ENCODE measurements at places on chromosomes 1 and 21.

DNA sequence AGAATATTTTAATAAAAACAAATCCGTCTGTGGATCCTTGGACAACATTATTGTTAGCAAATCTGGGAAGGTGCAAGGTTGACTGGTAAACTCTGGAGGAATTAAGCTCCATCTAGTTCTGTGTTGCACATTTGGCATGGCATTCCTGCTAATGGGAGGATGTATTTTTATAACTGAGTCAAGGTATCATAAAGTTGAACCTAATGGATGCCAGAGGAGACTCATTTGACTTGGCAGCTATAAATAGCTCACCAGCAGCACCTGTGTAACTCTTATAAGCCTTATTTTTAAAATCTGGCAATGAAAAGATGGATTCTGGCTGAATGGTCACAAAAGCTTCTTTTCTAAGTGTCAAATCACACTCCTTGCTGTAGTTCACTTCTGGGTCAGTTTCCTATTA lies 118.5 kb upstream of the ADAMTS5 start:
- DNase-seq, result no peak

DNA sequence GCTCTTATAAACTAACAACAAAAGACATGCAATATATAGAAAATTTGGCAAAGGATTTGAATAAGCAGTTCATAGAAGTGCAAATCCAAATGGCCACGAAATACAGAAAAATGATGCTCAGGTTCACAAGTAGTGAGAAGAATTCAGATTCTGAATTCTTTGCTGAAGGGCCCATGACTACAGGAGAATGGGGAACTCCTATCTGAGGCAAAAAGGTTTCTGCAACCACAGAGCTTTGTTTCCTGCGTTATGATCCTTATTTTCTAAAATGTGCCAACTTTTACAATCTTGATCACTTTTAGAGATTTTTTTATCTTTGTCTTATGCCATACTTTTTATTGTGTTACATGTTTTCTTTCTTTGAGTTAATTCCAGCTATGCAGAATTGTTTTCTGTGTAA lies 91.3 kb downstream of the ITSN1 start:
- no peak for DNase-seq

DNA sequence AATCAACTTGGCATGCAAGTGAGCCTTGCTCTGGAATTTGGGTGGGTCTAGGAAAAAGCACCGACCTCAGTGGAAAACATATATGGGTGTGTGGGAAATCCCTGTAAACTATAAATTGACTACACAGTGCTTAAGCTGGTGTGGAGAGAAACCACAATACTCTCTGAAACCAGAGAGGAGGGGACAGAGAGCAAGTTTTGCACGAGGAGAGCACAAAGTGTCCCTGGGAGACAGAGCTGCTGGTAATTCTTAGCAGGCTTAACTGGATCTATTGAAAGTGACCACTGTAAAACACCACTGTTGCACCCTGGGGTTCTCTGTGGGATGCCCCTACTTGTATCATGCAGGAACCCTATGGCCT lies 12.8 kb downstream of the KCNJ15 start:
- no peak for DNase-seq

DNA sequence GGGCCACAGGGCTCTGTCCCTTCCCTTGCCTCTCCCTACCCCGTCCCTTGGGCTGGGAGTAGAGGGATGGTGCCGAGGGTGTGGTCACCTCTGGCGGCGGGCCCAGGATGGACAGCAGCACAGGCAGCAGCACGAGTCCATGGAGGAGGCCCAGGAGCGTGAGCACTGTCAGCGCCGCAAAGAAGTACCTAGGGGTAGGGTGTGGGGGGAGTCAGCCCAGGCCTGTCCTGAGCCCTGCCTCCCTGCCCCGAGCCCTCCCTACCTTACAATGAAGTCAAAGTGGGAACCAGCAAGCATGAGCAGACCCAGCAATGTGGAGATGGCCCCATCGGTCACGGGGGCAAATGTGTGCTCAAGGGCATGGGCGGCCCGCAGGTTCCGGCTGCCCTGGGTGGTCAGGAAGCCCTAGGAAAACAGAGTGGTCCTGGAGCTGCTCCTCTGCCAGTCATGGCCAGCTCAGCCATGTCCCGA lies 14.7 kb downstream of the BTBD19 start:
- no peak for DNase-seq

- no peak for DNase-seq
These were observed 35.4 kb downstream of the KIAA0040 start for GRCh38 chr1:175157200-175157599.

GRCh38 chr1:241950390-241950789 lies 7.2 kb upstream of the BECN2 start:
- no peak for DNase-seq

- DNase-seq, result no peak
These were observed 41.5 kb downstream of the KRTAP19-8 start for GRCh38 chr21:30996728-30997127.

DNA sequence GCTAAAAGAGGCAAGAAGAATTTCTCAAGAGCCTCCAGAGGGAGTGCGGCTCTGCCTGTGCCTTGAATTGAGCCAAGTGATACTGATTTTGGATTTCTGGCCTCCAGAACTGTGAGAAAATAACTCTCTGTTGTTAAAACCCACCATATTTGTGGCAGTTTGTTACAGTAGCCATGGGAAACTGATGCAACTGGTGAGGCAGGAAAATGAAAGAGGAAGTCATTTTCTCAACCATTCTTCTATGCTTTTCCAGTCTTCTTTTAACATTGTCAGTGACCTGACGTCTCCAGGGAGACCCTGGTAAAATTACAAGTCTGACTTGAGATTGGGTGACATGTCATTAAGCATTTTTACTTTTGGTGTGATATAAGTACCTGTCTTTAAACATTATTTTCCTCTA lies 5.8 kb downstream of the OR6P1 start:
- no peak for DNase-seq

GRCh38 chr1:229971141-229971540 lies 95.9 kb upstream of the GALNT2 start:
- DNase-seq, result no peak

DNA sequence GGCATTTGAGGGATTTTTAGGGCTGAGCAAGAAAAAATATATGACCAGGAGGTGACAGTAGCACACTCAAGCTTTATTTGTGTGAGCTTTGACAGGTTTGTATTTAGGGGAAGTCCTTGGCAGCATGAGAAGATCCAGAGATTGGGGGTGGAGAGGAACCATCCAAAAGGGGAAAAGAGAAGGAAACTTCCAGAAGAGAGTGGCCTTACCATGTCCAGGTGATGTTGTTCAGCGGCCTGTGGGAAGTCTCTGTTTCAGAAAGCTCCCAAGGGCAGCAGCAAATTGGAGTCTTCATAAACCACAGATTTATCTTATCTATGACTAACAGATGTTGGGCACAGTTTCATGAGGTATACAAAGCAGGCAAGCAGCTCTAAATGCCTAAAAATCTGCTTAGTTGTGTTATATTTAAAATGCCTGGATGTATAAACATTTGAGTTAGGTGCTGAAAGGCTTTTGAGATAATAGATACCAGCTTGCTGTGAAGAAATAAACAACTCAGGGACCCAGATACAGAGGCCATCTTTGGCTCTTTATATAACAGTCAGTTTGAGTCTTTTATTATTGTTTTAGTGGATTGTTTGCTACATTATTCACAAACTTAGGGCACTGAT lies 21.2 kb upstream of the ADAR start:
- DNase-seq, result no peak

GRCh38 chr1:184433956-184434502 lies 47.2 kb downstream of the C1orf21 start:
- DNase-seq, result no peak

DNA sequence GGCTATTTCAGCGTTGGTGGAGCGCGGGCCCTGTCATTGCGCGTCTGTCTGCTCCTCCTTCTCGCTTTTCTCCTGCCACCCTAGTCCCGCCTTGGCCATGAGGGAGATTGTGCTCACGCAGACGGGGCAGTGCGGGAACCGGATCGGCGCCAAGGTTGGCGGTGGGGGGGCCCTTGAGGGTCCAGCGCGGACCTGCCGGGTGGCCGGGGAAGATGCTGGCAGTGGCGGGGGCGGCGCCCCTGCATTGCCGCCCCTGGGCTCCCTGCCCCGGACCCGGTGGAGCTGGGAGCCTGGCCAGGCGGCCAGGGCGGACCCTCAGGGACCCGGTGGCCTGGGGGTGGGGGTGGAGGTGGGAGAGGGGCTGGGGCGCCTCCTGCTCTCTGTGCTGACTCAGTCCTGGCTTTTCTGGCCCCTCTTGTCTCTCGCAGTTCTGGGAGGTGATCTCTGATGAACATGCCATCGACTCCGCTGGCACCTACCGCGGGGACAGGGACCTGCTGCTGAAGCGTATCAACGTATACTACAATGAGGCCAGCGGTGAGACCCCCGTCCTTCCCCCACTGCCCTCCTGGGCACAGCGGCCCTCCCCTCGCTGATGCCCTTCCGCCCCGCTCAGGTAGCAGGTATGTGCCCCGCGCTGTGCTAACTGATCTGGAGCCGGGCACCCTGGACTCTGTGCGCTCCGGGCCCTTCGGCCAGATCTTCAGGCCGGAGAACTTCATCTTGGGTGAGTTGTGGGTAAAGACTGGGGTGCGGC lies 58.3 kb upstream of the MAP1LC3C start:
- no peak for DNase-seq

GRCh38 chr1:207402744-207403143 lies 51.4 kb upstream of the CR2 start:
- DNase-seq, result no peak

GRCh38 chr1:241828463-241829021 lies 19.5 kb upstream of the EXO1 start:
- DNase-seq, result no peak

DNA sequence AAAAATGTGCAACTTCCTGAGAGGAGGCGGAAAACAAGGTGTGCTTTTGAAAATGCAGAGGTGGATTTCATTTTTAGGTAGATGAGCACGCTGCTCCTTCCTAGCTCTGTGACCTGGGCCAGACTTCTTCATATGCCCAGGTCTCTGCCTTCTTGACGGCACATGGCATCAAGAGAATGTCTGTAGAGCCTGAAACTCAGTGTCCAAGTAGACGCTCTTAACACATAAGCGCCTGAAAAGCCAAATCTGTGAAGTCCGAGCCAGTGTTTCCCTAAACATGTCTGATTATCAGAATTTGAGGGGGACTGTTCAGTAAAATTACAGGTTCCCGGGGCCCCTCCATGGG lies 25.7 kb downstream of the FHAD1 start:
- DNase-seq, result no peak

- DNase-seq, result no peak
These were observed 68.7 kb downstream of the MAN1C1 start for GRCh38 chr1:25685211-25685750.

- no peak for DNase-seq
These were observed 28.1 kb downstream of the TTC39A start for GRCh38 chr1:51302270-51302669.

- DNase-seq, result no peak
These were observed 43.2 kb downstream of the LRRC71 start for GRCh38 chr1:156963621-156964020.

- no peak for DNase-seq
These were observed 36.2 kb upstream of the HFM1 start for GRCh38 chr1:91440847-91441246.

- peak; percentile 94 for DNase-seq
These were observed 2.8 kb upstream of the ZC3H12A start for GRCh38 chr1:37471345-37472231.

GRCh38 chr21:34615487-34615814 lies 538 bp upstream of the RCAN1 start:
- no peak for DNase-seq

- peak; percentile 60 for DNase-seq
These were observed 30.7 kb upstream of the KIAA1614 start for GRCh38 chr1:180881806-180882509.

GRCh38 chr1:8217011-8217711 lies 100.8 kb upstream of the SLC45A1 start:
- DNase-seq, result no peak

- no peak for DNase-seq
These were observed 40.9 kb downstream of the KCNK1 start for GRCh38 chr1:233654658-233655280.

GRCh38 chr1:187396226-187396625 lies 567.5 kb downstream of the PLA2G4A start:
- DNase-seq, result peak; percentile 12

DNA sequence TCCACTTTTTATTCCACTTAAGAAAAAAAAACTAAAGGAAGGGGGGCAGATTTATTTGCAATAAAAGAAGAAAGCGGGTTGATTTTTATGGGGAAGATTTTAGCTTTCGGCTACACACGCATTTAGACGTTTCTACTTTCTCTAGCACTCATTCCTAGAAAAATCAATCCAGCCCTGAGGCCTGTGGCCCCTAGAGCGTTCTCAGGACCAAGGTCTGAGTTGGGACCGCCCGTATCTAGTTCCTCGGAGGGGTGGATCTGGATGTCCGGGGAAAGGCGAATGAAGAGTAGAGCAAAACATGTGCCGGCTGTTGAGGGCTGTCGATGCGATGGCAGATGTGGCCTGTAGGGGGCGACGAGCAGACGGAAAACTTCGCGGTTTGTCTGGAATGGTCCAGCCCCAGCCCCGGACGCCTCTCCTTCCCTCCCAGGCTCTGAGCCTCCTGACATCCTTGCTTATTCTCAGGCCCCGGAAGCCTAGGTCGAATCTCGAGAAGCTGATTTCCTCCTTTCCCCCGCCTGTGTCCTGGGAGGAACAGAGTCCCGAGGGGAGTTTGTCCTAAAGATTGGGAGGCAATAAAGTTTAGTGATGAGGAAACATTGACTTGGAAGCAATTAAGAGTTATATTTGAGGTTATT lies 5.2 kb downstream of the FOXD3 start:
- DNase-seq, result peak; percentile 75

DNA sequence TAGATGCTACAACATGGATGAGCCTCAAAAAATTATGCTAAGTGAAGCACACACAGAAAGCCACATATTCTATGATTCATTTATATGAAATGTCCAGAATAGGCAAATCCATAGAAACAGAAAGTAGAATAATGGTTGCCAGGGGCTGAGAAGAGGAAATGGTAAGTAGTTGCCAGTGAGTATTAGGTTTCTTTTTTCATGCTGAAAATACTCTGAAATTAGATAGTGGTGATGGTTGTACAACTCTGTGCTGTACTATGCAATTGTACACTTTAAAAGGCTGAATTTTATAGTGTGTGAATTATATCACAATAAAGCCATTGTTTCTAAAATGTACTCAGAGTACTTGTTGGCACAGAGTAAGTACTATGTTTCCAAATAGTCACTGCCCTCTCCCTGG lies 15.5 kb upstream of the GFI1 start:
- no peak for DNase-seq

- DNase-seq, result no peak
These were observed 40.6 kb upstream of the PLA2G5 start for GRCh38 chr1:20029178-20029912.

DNA sequence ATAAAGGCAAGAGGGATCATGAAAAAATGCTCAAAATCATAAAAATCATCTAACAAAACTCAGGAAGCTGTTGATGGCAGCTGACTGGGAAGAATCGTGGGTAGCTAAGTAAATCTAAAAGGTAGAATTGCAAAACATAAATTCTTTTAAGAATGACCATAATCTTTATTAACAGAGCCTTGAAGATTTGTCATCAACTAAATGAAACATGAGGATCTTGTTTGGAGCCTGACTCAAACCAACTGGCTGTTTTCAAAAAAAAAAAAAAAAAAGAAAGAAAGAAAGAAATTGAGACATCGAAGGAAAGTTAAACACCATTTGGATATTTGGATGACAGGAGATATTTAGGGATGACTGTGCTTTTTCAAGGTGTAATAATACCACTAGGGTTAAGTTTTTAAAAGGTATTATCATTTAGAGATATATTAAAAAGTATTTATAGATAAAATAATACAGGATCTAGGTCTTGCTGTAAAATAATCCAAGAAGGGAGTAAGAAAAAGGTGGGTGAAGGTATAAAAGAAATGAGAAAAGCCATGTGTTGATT lies 48.6 kb downstream of the CD34 start:
- DNase-seq, result no peak
